ENCODE measurements at places on chromosomes 3 and 15.

GRCh38 chr3:150296123-150296735 is 111.9 kb upstream of the TSC22D2 start:
- no peak for DNase-seq

GRCh38 chr3:160296591-160296990 is 71.4 kb downstream of the C3orf80 start:
- DNase-seq = no peak

GRCh38 chr15:56537881-56538280 is 72.9 kb upstream of the MNS1 start:
- peak; percentile 4 for DNase-seq

GRCh38 chr3:179174316-179174715 is 26.2 kb downstream of the PIK3CA start:
- no peak for DNase-seq

DNA sequence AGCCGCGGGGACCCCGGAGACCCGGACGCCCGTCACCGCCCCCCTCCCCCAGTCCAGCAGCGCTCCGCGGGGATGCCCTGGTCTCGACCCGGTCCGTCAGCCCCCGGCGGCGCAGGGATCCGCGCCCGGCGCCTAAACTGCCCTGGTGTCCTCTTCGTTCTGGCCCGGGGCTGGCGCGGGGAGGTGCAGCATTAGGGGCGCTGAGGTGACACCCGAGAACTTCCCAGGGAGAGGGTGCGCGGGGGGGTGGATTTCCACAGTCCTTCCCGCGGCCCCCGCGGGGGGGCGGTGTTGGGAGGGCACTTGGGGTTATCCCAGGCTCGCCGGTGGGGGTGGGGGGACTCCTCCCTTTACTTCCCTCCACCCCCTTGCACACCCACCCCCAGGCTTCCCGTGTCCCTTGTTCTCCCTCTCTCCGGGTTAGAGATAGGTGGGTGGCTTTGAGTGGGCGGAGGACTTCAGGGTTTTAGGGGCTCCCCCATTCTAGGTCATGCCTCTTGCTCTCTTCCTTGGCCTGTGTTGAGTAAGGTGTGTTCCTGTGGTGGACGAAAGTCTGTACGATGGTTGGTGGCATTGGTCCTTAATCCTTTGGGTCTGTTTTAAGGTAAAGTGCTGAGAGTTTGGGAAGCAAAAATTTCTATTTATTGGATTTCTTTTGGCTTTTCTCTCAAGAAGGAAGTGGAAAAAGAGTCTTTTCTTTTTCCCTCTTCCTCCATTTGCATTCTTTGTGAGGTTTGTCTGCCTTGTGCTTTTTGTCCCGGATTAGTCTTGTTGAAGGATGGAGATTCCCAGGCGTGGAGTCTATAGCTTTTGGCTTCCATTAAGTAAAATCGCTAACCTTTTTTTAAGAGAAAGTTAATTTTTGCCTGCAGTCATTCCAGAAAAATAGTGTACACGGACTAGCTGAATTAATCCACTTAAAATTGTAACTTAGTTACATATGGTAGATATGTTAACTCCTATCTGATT is 811 bp downstream of the SKIL start:
- peak; percentile 71 for DNase-seq

- peak; percentile 55 for DNase-seq
Observed at GRCh38 chr3:72338082-72338941, 509.9 kb downstream of the SHQ1 start.

GRCh38 chr15:38231436-38231835 is 21.2 kb upstream of the SPRED1 start:
- DNase-seq = no peak

Data from stimulated activated CD8-positive, alpha-beta memory T cell treated with anti-CD3 and anti-CD28 coated beads, Interleukin-15, amount 100 ng/mL, for 4 hours (primary cell).